ENCODE measurements at places on chromosomes 5 and 9. TPM values are rescaled to one million over a fixed set of nuclear protein-coding genes. Genes with fewer than 3 reads are reported as not detected.

DNA sequence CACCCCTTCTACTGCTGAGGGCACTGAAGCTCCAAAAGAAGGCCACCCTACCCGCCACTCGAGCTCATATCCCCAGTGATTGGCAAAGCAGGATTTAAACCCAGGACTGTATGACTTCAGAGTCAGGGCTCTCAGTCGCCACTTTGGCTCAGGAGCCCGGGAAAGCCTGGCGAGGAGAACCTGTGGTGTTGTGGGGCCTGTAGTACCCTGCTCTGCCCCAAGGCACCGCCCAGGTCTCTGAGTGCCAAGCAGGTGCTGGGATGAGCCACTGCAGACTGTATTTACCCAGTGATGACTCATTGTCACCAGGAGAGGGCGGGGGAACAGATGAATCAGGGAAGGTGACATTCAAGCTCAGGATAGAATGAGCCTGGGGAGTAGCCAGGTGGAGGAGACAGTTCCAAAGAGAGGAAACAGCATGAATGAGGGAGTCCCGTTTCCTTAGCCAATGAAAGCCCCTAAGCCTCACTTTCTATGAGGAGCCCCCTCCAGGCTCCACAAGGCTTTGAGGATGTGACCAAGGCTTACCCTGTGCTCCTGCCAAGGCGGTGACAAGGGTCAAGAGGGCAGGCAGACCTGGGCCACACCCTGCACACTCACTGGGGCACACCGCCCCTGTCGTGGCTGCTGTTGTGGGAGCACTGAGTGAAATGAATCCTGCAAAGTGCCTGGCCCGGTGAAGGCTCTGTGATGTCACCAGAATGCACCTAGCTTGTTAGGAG lies 17.8 kb upstream of the DPM2 start:
- DNase-seq = peak; percentile 82

DNA sequence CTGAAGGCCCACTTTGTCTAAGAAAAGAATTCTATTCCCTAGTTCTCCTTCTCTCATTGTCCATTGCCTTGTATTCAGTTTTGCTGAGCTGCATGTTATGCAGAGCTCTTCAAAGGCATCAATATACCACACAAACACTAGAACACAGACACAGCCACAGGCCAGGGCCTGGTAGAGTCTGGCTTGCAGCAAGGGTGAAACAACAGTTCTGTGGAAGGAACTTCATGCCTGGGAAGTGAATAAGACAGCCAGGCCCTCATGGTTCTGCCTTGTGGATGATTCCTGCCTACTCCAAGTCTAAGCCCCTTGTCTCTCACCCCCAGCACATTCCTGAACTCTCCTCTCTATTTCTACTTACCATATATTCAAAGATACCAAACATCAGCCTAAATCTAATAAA lies 30.8 kb downstream of the KLHL3 start:
- no peak for DNase-seq

DNA sequence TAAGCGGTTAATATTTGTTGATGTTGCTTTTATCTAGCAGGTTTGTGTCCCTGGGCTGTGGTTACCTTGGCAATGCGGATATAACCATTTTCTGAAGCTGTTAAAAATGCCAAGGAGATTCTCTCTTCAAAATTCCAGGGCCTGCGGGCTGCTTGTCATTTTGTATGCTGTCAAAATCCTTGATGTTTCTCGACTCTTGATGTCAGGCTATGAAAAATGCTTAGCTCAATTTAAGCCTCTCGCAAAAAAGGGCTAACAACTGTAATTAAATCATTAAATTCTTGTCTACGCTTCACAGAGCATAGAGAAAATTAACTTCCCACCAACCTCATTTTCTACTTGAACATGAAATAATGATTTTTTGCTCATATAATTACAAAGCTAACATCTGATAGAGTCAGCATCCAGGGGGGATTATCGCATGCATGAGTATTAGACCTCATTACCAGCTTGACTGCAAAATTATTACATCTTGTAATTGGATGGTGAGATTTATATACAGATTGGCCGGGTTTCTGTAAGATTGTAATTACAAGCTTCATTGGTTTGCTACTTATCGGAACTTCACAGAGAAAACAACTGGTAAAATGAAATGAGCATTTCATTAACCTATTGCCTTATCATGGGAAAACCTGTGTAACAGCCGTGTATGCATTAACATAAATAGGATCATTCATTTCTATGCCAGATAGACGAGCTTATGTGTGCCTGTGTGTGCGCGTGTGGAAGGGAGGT lies 83.1 kb upstream of the IRX1 start:
- no peak for DNase-seq

DNA sequence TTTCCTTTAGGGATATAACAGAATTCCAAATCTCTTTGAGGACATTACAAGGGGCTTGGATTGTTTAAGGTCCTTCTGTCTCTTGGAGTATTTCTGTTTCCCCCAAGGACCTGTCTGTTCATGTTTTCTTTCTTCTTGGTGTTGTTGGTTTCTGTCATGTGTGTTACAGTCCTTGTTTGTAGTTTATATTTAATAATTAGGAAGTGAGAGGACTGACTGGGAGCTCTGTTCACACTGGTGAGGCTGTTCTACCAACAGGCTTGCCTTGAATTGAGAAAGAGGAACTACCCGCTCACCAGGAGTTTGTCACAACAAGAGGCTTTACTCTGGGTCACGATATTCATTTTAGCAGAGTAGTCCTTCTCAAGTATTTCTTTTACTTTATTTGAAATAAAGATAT lies 119.2 kb upstream of the SV2C start:
- DNase-seq = no peak

GRCh38 chr5:78467752-78468357 lies 107.4 kb downstream of the SCAMP1 start:
- peak; percentile 20 for DNase-seq

DNA sequence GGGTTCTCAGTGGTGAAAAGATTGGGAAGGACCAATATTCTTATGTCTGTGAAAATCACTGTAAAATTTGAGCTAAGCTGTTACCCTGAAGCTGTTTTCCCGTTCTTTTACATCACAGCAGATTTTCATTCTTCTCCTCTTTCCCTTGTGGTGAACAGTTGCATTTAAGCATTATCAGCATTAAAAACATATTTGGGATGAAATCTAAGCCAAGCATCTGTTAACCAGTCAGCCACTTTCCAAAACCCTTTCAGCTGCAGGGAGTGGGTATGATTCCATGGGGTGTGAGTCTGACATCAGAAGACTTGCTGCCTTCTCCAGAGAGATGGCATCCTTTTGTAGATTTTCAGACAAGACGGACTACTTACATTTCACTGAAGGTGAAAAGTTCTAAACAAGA lies 97.2 kb downstream of the TRIO start:
- DNase-seq = no peak

DNA sequence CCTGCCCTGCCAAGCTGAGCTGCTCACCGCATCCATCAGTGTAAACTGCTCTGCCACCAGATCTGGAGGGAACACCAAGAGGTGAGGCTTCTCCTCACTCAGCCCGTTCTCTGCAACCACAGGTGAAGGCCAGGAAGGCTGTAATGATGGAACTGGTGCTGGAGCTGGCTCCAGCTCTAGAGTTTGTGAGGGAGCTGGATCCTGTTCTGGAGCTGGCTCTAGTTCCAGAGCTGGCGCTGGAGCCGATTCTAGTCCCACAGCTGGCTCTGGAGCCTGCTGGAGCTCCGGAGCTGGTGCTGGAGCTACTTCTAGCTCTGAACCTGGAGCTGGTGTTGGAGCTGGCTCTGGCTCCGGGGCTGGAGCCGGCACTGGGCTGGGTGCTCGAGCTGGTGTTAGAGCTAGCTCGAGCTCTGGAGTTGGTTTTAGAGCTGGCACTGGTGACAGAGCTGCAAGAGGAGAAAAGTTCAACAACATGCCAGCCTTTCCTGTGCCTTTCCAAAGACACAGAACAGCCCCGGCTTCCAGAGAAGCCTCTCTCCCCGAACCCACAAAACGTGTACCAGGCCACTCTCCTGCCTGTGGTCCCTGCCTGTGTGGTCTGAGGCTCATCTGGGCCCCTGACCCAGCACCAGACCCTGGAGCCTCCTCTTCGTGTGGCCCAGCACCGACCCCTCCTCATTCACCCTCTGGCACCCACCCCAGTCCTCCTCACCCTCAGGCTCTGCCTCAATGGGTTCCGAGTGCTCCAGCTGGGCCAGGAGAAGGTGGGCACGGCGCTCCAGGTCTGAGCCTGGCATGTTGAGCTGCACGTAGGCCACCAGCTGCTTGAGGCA lies 12.9 kb downstream of the RALGDS start:
- no peak for DNase-seq

The MAMDC4 gene
- total RNA-seq = 2.1 TPM

The PARP8 gene
- total RNA-seq = 9.5 TPM
